Stimulated activated CD4-positive, alpha-beta T cell treated with anti-CD3 and anti-CD28 coated beads, Interleukin-1b, Interleukin-23, amount 100 ng/mL, for 24 hours (primary cell): ENCODE measurements at places on chromosomes 13 and 19.

- no peak for DNase-seq
Measured at GRCh38 chr13:45184693-45185092, 16.2 kb downstream of the KCTD4 start.

GRCh38 chr13:114112826-114113322, 19.5 kb downstream of the RASA3 start:
- no peak for DNase-seq

DNA sequence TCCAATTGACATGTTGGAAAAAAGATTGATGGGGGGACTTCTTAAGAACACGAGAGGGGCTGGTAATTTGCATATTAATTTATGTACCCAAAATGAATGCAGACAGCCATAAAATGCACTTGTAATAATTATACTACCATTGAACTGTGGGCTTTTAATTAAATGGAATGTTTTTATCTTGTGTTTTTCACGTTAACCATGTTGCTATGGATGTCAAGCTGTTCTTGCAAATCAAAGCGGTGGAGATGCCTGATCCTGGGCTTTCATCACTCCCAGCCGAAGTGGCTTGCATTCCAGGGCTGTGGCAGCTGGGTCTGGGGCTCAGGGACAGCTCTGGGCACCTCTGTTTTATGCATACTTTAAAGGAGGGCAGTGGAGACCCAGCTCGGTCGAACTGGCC, 179.4 kb upstream of the TMTC4 start:
- no peak for DNase-seq

- no peak for DNase-seq
Measured at GRCh38 chr13:30510811-30511371, 45.2 kb upstream of the HMGB1 start.

GRCh38 chr13:89227356-89227755, 1556.2 kb downstream of the SLITRK5 start:
- no peak for DNase-seq

DNA sequence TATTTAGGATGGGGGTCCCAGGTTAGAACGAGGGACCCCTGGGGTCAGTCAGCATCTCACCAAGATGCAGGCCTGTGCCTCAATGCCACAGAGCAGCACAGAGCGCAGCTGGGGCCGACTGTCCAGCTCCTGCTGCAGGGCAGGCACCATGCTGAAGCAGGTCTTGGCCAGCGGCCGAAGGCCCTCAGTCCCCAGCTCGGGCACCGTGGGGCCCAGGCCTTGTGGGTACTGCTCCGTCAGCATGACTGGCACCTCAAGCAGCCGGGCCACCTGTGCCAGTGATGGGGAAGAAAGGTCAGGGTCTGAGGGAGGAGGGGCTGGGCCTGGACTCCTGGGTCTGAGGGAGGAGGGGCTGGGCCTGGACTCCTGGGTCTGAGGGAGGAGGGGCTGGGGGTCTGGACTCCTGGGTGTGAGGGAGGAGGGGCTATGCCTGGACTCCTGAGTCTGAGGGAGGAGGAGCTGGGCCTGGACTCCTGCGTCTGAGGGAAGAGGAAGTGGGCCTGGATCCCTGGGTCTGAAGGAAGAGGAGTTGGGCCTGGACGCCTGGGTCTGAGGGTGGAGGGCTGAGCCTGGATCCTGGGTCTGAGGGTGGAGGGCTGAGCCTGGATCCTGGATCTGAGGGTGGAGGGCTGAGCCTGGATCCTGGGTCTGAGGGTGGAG, 5.7 kb downstream of the ISOC2 start:
- DNase-seq, result no peak

GRCh38 chr19:43519436-43520088, 7.4 kb downstream of the ETHE1 start:
- peak; percentile 68 for DNase-seq

DNA sequence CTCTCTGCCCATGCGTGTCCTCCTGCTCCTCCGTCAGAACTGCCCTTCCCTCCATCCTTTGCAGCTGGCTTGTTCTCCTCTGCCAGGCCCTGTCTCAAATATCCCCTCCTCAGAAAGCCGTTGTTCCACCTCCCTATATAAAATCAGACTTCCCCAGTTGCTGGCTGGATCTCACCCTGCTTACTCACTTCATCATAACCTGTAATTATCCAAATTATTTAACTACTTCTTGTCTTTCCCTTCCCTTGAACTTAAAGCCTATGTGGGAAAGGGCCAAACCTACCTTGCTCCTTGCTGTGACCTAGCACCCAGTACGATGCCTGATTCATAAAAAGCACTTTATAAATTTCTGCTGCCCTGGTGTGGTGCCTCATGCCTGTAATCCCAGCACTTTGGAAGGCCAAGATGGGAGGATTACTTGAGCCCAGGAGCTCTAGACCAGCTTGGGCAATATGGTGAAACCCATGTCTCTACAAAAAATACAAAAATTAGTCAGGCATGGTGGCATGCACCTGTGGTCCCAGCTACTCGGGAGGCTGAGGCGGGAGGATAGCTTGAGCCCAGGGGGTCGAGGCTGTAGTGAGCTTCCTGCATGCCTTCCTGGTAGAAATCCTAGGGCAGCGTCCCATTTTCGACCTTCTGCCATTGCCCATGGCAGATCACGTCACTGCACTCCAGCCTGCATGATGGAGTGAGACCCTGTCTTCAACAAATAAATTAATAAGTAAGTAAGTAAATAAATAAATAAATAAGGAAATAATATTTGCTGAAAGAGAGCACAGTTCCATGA, 39.5 kb upstream of the ZNF536 start:
- no peak for DNase-seq

DNA sequence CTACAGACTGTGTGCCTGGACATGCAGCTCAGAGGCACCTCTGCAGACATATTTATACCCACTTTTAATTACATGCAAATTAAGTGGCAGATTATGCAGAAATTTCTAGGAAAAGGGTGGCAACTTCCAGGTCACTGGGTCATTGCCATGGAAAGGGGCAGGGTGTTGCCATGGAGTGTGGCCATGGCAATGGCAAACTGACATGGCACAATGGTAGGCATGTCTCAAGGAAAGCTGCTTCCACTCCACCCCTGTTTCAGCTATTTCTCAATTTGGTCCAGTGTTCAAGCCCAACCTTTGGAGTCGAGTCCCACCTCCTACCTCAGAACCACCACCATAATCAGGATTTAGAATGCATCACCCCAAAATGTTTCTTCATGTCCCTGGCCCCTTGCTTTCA, 170.7 kb upstream of the TSHZ3 start:
- DNase-seq, result no peak

DNA sequence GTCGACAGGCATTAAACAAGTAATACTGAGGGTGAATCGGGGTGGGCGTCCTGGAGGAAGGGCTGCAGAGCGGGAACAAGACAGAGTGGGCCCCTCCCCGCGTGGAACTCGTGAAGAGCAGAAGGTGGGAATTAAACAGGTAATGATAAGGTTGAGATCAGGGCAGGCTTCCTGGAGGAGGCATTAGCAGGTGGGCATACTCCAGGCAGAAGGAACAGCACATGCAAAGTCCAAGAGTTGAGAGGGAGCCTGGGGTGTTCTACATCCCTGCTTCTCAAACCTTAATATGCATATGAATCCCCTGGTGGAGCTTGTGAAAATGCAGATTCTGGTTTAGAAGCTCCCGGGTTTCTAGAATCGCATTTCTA, 23.3 kb downstream of the SLC8A2 start:
- no peak for DNase-seq

DNA sequence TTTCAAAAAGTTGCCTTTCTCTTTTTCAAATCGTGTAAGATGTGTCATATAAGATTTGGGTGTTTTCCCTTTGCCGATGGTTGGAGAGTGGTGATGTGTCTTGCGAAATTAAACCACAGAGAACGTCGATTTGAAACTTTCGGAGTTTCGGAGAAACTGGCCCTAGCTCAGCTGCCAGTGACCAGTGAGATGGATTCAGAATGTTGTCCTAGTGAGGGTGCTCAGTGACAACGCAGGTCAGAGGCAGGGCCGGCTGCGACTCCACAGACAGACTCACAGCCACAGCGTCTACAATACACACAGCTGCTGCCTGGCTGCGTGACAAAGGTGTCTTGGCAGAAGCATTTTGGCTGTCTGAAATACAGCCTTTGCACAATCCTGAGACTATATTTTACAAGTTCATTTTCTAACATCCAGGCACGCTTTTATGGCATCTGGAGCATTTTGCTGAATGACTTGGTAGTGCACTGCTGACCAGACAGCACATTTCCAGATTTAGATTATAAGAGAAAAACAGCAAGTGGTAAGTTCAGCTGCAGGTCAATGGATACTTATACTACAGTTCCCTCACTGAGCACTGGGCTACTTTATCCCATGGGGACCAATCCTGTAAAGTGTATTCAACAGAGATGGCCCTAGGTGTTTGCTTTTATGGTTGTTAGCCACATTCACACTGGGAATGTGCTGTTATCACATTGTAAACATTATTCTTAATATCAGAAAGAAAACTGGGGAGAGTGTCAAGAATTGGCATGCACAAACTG, 207.5 kb downstream of the KCNRG start:
- no peak for DNase-seq

- peak; percentile 80 for DNase-seq
Measured at GRCh38 chr13:113816946-113817859, 46.7 kb downstream of the GAS6 start.

DNA sequence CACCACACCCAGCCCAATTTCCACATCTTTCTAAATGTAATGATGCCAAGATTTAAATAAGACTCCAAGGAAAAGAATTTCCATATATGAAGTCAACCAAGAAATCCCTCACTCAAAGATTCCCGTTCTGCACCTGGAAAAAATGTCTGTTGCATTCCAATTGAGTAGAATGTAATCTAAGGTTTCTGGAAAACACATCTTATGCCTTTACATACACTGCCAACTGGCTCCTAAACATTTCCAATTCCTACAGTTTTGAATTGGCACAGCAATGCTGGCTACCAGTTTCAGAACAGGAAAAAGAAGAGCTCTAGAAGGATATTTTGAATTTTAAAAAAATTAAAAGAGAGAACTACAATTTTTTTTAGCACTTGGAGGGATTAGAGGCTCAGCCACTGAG, 43.0 kb downstream of the COL4A2 start:
- no peak for DNase-seq

DNA sequence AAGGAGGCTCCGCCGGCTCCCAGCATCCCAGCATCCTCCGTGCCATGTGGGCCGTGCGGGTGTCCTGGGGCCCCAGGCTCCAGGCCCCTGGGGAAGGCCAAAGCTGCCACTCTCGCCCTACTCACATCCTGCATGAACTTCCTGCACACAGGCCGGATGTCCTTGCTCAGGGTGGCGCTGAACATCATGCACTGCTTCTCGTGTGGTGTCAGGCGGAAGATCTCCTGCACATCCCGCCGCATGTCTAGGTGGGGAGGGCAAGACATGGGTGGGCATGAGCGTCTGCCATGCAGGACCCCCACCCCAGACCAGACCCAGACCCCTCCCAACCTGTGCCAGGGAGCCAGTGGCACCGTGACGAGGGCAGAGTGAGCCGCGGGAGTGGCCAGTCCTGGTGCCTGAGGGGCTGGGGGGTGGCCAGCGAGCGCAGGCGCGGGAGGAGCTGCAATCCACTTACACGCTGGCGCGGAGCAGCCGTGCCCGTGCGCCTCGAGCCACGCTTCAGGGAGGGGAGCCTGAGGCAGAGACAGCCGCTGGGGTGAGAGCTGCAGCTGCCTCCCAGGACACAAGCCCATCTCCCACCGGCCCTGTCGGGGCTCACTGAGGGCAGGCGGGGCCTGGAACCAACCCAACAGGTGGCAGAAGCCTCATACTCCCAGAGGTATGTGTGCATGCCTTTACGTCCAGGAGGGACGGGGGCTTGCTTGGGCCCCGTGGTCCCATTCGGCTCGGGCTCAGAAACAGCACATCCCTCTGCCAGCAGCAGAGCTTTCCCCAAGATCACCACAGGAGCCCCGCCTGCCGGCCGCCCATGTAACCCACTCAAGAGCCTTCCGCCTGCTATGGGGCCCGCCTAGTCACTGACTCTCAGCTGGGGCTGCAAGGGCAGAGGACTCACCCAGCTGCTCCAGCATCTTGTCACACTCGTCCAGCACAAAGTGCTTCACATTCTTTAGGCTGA, 8.8 kb downstream of the DDX39A start:
- DNase-seq, result no peak

DNA sequence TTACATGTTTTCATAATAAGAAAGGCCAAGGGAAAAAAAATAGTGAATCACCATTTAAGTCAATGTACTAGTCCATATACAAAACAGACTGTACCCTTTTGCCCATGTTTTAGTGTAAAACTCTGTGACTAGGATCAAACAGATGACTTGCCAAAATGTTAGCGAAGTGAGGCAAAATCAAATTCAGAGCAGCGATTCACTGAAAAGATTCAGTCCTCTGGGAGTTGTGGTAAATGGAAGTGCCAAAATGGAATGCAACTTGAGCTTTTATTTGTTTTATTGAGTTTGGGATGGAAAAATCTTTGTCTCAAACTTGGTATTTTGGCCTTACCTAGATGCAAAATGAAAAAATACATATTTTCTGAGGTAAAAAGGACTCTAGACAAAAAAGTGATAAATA, 9.1 kb downstream of the CDADC1 start:
- DNase-seq, result no peak

- DNase-seq, result peak; percentile 29
Measured at GRCh38 chr13:31160857-31161556, 697 bp downstream of the HSPH1 start.

DNA sequence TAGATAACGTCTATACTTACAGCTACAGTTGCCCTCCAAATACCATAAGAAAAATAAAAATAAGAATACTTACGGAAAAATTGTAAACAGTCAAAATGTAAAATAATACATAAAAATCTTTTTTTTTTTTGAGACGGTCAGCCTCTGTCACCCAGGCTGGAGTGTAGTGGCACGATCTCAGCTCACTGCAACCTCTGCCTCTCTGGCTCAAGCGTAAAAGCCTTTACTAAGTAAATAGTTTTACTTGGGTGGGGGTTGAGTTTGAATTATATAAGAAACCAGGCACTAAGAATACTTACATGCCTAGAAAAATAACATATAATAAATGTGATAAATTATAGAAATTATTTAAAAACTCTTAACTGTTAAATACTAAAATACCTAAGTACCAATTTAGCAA, 1413.0 kb upstream of the PRR20A start:
- DNase-seq, result no peak

DNA sequence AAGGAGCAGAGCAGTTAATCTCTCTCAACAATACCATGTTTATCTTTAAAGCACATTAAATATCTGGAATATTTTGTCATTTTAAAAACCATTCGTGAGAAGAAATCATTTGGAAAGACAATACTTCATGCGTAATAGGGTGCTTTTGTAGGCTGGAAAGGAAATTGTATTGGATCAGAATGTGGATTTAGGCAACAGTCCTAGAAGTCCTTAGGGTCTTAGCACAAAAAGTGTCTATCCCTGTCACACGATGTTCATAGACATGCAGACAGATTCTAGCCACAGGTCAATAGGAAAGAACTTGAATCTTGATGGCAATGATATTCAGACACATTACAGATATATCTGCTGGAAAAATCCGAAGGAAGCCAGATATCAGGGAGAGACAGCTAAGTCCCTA, 156.0 kb downstream of the KCTD12 start:
- DNase-seq, result no peak

DNA sequence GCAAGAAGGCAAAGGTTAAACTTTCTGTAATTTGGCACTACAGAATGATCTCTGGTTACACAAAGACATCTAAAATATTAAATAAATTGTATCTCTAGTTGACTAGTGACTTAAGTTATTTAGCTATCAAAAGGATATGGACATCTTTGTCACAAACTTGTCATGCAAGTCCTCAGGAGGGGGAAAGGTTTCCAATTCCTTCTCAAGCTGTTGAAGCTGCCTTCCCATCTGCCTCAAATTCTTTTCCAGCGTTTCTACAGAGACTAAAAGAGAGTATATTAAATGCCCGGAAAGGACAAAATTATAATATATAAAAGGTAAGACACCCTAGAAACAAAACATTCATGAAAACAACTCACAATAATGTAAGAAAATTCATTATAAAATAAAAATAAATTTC, 324.5 kb downstream of the DIAPH3 start:
- DNase-seq, result no peak
